Fibroblast of skin of right quadriceps (primary cell): ENCODE measurements at places on chromosomes 3 and 15.

DNA sequence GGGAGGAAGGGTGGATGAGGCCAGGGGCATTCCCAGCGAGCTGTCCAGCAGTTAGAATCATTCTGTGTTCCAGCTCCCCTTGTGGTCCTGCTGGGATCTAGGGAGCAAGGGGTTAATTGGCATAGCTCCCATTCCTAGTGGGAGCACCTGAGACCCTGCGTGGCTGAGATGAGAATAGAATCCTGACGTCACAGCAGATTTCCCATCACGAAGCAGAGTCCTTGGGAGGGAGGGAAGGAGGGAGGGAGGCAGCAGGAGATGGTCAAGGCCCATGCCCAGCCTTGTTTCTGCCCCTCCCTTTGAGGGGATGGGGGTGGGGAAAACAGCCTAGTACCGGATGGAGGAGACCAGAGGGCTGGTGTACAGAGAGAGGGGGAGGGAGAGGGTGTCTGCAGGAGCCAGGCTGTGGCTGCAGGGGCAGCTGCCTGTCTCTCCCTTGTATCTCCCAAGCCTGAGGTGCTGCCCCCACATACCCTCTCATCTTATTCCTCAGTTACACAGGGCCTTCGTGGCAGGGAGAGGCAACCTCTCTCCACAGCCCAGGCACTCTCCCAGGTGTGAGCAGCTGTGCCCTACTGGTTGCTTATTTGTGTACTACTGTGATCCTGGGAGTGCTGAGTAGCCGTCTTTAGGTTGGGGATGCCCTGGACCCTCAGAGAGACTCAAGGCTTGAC lies 5.4 kb downstream of the TYRO3 start:
- DNase-seq: peak; percentile 32

DNA sequence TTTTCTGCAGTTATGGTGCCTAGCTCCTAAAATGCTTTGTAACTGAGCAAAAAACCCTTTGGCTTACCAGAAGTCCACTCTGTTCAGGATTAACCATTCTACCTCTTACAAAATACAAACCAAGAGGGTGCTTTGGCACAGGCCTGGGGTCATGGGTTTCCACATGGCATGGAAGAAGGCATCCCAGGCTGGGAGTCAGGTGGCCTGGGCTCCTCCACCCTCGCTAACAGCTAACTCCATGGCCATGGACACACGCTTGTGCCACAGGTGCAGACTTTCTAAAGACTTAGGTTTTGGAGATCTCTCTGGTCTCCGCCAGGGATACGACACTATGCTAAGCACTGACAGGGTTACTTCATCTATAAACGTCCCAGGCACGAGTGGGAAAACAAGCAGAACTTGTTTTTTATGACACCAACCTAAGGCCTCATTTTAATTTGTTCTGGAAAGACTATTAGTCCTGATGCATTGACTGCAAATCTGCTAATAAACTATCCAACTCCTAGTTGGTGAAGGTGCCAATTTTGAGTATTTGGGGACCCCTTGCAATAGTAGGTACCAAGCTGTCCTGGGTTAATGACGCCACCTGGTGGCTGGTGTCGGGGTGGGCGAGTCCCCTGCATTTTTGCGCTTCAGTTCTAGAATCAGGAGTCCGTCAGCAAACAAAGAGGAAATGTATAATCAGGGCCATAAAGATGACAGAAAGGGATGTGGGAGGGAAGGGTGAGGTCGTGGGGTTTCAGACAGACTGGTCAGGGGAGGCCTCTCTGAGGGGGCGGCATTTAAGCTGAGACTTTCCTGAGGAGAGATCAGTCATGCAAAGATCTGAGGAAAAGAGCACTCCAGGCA lies 10.3 kb upstream of the ALDH1A3 start:
- DNase-seq: no peak

- no peak for DNase-seq
Observed at GRCh38 chr15:63663906-63664305, 66.7 kb downstream of the FBXL22 start.

DNA sequence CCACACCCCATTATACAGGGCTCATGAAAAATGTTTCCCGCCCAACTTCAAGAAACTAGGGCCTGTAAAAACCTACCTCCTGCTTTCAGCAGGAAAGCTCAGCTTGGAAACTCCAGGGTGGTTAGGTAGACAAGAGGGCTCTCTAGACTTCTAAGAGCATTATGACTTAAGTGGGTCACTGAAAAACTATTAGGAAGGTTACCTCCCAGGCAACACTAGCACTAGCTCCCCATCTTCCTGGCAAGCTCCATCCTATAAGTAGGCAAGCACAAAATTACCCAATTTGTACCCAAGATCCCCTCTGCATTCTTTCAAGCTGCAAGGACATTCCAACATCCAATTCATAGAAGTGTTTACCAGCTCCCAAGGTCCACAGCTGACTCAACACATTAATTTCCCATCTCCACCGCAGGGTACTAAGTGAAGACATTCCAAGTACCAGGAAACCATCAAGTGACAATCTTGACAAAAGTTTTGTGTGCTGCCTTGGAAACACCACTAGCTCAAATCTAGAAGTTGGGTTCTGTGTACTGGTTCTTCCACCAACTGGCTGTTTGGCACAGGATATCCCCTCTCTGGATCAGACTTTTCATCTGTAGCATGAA lies 46.9 kb downstream of the WNT5A start:
- peak; percentile 53 for DNase-seq

GRCh38 chr15:66986951-66987350 lies 78.5 kb upstream of the SMAD3 start:
- no peak for DNase-seq

DNA sequence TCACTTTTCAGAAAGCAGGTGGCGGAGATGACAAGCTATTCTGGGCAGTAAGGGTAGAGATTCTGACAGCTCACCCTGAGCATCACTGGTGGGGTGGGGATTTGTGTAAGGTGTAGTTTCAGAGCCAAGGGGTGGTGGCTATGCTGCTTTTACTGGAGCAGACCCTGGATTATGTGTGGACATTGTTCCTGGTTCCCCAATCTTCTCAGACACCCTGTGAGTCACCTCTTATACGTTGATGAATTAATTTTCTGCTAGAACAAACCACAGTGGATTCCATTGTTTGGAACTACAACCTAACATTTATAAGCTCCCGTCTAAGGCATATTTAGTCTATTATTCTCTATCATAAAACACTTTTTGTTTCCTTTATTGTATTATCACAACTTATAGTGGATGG lies 169.5 kb upstream of the COL8A1 start:
- DNase-seq: no peak

- DNase-seq: no peak
Observed at GRCh38 chr3:196903740-196904139, 36.0 kb downstream of the SENP5 start.

DNA sequence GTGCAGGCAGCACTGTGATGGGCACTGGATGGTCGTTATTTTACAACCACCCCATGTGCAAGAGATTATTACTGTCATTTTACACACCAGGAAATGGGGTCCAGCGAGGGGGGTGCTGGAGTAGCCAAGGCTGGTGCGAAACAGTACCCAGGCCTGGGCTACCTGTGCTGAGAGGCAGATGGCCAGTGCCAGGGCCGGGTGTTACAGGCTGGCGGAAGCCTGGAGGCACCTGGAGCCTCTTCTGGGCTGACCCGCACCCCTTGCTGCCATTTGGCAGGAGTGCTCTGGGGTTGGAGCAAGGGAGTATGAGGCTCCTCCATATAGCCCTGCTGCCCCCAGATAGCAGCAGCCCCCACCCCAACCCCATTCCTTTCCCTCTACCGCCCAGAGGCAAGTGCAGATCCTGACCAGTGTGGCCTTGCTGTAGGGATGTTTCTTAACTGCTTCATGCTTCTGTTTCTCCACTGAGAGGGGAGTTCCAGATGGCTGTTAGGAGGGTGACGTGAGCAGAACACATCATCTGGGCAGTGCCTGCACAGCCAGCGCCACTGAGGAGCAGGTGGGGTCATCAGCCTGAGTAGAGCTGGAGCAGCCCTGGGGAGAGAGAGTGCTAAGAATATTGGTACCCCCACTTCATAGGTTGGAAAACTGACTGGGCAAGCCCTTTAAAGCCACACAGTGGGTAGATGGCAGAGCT lies 15.3 kb downstream of the SNX33 start:
- no peak for DNase-seq

GRCh38 chr3:138359919-138360868 lies 11.8 kb downstream of the MRAS start:
- no peak for DNase-seq

- DNase-seq: no peak
Observed at GRCh38 chr3:197028728-197029510, 698 bp downstream of the MELTF start.

- no peak for DNase-seq
Observed at GRCh38 chr15:48300038-48300437, 31.2 kb upstream of the DUT start.

DNA sequence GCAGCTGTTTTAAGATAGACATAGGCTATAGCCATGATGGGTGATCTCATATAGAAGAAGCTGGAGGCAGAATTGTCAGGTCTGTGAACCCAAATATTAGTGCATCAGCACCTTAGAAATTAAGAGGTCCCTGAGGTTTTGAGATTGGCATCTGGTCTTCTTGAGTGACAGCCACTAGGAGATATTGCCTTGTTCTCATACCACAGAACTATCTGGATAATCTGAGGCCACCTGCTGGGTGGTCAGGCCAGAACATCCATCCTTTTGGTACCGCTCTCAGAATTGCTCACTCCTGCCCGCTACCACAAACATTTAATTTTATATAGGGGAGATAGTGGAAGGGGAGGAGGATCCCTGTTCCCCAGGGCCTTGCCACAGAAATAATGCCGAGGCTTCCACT lies 210.6 kb upstream of the ZPLD1 start:
- DNase-seq: peak; percentile 41

- no peak for DNase-seq
Observed at GRCh38 chr3:84444726-84445521, 513.9 kb upstream of the CADM2 start.

DNA sequence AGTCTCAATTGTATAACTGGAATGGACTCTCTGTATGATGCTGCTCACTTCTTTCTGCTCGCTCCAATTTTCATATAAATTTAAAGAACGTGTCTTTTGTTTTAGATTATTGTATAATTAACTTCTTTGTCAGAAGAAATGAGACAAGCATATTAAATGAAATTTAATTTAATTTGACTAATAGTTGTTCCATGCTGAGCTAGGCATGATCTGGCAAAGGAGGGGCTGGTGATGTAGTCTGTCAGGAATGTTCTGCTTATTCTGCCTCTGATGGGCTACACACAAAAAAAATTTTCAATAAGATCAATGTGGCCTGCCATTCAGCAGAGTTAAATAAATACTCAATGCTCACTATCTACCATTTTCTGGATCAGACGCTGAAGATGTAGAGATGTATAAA lies 208.4 kb upstream of the CD96 start:
- peak; percentile 47 for DNase-seq

GRCh38 chr3:41267975-41268640 lies 68.8 kb downstream of the CTNNB1 start:
- DNase-seq: peak; percentile 93

GRCh38 chr3:7917443-7918151 lies 584.0 kb upstream of the LMCD1 start:
- no peak for DNase-seq

- no peak for DNase-seq
Observed at GRCh38 chr3:13866041-13866965, 13.6 kb downstream of the WNT7A start.

GRCh38 chr3:127365163-127365798 lies 77.4 kb upstream of the PRR20G start:
- DNase-seq: no peak

DNA sequence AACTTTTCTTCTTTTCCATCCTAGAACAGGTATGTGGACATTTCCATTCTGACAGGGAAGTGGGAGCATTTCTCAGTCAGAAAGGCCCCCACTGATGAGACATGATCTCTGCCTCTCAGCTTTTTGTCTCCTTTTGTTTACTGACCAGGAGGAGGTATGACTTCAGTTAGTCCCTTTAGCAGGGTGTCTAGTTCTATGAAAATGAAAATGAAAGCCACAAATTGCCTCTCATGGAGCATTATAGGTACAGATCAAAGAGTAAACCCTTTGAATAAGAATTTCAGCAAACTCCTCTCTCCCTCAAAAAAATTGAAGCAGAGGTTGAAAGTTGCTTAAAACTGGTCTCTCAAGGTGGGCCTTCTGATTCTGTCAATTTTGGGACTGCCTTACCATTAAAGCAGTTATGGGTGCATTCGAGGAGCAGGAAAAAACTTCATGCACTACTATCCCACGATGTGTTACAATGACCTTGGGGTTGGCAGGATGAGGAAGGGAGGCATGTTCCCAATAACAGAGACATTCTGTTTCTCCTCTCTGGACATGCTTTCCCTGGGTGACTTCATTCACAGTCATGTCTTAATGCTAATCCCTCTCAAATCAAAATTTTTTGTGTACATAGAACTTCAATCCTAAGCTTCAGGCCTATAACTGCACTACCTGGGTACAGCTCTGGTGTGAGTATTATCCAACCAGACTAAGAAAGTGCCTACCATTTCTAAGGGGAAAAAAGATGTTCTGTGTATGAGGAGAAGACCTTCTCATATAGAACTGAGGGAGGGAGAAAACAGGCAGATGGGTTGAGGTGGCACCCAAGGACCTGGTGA lies 50.6 kb upstream of the TBC1D23 start:
- DNase-seq: peak; percentile 14

DNA sequence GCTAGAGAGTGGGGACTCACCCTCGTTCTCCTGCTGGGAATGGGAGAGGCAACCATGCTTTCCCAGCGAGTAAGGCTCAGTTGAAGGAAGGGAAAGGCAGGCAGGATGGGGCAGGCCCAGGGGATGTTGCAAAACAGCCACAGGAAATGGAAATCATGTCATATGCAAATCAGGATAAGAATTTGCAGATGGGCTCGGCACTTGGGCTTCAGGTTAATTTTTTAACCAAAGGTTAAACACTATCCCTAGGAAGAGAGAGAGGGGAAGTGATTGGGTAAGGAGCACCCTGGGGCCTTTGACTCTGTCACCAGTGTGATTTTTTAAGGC lies 14.6 kb upstream of the PLA2G4E start:
- peak; percentile 29 for DNase-seq

DNA sequence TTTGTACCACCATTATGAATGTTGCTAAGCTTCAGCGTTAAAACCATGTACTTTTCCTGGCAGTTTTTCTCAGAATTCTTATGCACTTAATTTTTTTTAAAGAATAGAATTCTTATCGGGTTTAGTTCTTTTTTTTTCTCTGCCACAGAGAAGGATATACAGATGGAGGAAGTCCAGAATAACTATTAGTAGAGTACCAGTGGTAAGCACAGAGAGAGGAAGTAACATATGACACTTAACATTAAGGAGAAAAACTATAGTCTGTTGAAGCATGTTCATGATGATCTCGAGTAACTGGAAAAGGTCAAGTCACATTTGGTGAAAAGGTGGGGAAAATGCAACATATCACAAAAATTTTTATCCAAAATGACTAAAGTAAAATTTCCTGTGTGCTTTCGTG lies 68.9 kb downstream of the RNF13 start:
- DNase-seq: no peak

GRCh38 chr3:64445109-64445943 lies 220.1 kb upstream of the PRICKLE2 start:
- no peak for DNase-seq

- DNase-seq: no peak
Observed at GRCh38 chr3:10927551-10927950, 65.0 kb upstream of the SLC6A1 start.

GRCh38 chr3:175307642-175308041 lies 448.5 kb downstream of the NAALADL2 start:
- DNase-seq: no peak

- peak; percentile 8 for DNase-seq
Observed at GRCh38 chr15:73318463-73319351, 50.1 kb downstream of the HCN4 start.

GRCh38 chr3:149247929-149248691 lies 26.5 kb upstream of the CP start:
- no peak for DNase-seq
